ENCODE measurements at places on chromosomes 5 and 9. TPM values are rescaled to one million over a fixed set of nuclear protein-coding genes. Genes with fewer than 3 reads are reported as not detected.

GRCh38 chr9:21852754-21853153 lies 50.3 kb downstream of the MTAP start:
- no peak overlapping the region for H3K27ac ChIP-seq
- DNase-seq = no peak
- H3K4me3 ChIP-seq = no peak overlapping the region
- H3K36me3 ChIP-seq = peaks cover 26% of the 10 kb centered on the region
- no peaks in the 10 kb centered on the region for H3K4me1 ChIP-seq

CDK5RAP2 gene
- 47.4 TPM for total RNA-seq

DNA sequence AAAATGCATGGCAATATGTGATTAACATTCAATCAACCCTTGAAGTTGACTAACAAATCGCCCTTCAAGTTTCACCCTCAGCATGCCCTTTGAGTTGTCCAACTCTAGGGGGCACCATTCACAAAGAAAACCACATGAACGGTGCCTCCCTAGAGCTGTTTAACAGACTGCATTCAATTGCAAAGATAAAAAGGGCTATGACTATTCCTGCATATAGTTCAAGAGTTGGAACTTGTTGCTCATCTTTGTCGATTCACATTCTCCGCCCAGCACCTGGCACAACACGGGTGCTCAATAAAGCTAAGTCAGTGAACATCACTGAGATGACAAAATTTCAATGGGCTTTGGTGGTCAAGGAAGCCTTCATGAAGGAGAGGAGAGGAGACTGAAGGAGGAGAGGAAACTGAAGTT lies 69.6 kb upstream of the SLC30A5 start:
- H3K27ac ChIP-seq = no peak overlapping the region
- H3K4me3 ChIP-seq = no peak overlapping the region
- H3K36me3 ChIP-seq = no peaks in the 10 kb centered on the region

DNA sequence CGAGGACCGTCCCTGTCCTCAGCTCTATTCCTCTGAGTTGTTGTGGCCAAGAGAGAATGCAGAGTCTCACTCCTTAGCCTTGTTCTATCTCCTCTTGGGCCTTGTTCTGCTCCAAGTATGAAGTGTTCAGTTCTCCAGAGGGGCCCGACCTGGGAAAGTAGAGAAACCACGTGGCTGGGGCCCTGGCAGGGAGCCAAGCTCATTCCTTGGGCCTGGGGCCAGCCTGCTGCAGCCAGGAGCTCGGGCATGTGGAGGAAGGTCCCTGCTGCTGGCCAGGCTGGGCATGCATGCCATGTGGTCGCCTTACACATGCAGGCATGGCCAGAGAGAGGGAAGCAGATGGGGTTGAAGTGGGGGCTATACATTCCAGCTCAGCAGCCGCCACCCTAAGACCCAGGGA lies 60.7 kb downstream of the COL27A1 start:
- H3K4me3 ChIP-seq = no peak overlapping the region
- no peak overlapping the region for H3K27ac ChIP-seq
- H3K4me1 ChIP-seq = no peaks in the 10 kb centered on the region
- no peaks in the 10 kb centered on the region for H3K27me3 ChIP-seq
- H3K36me3 ChIP-seq = no peaks in the 10 kb centered on the region

GRCh38 chr5:160556846-160557245 lies 135.2 kb downstream of the PTTG1 start:
- H3K4me3 ChIP-seq = no peak overlapping the region
- H3K36me3 ChIP-seq = no peaks in the 10 kb centered on the region
- no peaks in the 10 kb centered on the region for H3K4me1 ChIP-seq
- DNase-seq = no peak
- no peaks in the 10 kb centered on the region for H3K27me3 ChIP-seq
- H3K27ac ChIP-seq = no peak overlapping the region

GRCh38 chr5:39376293-39376714 lies 12.0 kb upstream of the C9 start:
- peak; percentile 58 for DNase-seq
- H3K27me3 ChIP-seq = no peaks in the 10 kb centered on the region
- H3K4me1 ChIP-seq = no peaks in the 10 kb centered on the region
- H3K36me3 ChIP-seq = no peaks in the 10 kb centered on the region

GRCh38 chr5:159041444-159042198 lies 58.1 kb downstream of the EBF1 start:
- no peaks in the 10 kb centered on the region for H3K36me3 ChIP-seq
- no peak overlapping the region for H3K27ac ChIP-seq
- H3K4me3 ChIP-seq = no peak overlapping the region
- H3K27me3 ChIP-seq = 0 out of 2 replicates have a peak, but pooled peaks cover 4% of the 10 kb centered on the region
- no peak for DNase-seq

DNA sequence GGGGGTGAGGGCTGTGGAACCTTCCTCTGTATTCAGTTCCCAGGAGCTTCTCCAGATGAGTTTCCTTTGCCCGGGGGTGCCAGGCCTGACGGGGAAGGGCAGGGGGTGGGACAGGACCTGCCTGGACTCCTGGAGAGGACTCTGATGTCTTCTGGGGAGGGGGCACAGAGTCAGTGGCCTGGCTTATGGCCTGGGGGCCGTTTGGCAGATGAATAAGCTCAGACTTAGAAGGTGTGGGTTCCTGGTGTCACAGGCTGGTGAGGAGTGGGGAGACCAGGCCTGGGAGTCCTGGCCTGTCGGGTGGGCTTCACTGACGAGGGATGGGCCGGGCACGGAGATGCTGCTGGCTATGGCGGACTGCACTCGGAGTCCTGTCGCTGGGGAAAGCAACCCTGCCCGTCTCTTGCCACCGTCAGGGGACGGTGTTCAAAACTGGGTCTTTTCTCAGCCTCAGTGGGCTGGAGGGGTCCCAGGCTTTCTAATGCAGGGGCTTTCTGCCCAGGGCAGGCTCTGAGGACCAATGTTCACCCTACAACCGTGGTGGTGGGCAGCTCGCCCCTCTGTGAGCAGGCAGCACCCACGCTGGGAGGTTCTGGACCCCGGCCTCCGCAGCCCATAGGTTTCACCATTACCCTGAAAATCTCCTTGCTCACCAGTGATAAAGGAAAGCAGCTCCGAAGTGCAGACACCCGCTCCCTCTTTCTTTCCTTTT lies 16.2 kb downstream of the COL5A1 start:
- H3K27me3 ChIP-seq = no peaks in the 10 kb centered on the region
- H3K36me3 ChIP-seq = no peaks in the 10 kb centered on the region
- no peak overlapping the region for H3K27ac ChIP-seq
- DNase-seq = no peak

DNA sequence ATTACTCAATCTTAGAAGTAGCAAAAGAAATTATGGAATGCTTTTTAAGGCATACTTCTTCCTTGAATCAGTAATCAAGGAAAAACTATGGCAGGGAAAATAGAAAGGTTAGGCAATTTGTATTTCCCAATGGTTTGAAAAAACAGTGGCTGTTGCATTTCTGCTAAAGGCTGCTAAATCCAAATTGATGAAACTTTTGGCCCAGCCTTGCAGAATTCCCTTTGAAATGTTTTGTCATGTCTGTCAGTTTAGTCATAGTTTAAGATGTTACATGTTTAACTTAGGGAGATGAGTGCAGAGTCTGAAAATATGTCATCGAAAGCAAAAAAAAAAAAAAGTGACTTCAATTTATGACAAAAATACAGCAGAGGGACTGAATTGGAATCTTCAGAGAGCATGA lies 878.9 kb upstream of the WWC1 start:
- no peak for DNase-seq
- no peak overlapping the region for H3K27ac ChIP-seq

AGXT2 gene
- not detected for total RNA-seq

GRCh38 chr9:90972057-90972456 lies 170.4 kb downstream of the SYK start:
- H3K4me3 ChIP-seq = no peak overlapping the region
- H3K27me3 ChIP-seq = no peaks in the 10 kb centered on the region
- peaks cover 6% of the 10 kb centered on the region for H3K4me1 ChIP-seq
- no peak for DNase-seq

DNA sequence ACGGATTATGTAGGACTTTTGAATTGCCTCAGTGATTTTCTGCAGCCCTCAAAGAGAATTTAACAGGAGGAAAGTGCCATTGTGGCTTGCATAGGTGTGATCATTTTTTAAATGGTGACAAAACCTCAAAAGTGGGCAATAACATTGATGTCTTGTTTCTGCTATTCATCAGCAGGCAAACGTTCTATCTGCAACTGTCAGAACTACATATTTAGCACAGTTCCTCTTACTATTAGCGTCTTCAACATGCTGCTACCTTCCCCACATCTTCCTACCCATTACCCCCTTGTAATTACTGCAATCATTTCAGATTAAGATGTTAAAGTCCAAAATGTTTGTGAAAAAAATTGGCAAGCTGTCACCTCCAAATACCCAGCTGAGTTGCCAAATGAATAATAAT lies 254.6 kb downstream of the SMARCA2 start:
- no peak overlapping the region for H3K4me3 ChIP-seq
- no peaks in the 10 kb centered on the region for H3K36me3 ChIP-seq
- H3K27ac ChIP-seq = no peak overlapping the region
- no peaks in the 10 kb centered on the region for H3K4me1 ChIP-seq

DNA sequence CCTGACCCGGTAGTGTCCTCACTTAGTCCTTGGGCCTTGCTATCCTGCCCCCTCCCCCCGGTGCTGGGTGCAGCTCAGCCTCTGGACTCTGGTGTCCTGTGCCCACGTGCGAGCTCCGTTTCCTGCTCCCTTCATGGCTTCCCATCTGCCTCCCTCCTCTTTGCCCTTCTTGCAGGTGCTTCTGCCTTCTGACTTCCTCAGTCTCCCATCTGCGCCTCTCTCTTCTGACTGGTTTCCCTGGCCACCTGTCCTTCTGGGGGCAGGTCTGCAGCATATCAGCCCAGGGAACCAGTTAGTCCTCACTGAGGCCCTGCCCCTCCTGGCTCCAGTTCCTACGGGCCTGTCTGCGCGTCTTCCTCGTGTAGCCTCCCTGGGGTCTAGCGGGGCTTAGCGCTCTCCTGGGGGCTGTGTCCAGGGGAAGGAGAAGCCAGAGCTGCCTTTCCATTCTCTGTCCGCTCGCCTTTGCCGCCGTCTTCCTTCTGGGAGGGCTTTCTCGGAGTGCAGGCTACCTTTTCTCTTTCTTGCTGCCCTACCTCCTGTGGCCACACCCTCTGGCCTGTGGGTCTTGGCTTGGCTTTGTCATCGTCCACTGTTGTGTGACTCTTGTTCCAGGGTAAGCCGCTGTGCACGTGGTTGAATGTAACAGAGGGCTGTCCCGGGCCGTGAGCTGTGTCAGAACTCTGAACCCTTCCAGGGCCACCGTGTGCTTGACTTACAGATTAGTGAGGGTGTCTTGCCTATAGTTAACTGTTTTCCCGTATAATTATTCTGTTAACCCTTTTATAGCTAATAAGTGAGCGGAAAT lies 51.8 kb downstream of the EHMT1 start:
- peak overlapping the region; percentile 47 for H3K27ac ChIP-seq
- no peaks in the 10 kb centered on the region for H3K36me3 ChIP-seq
- H3K4me1 ChIP-seq = peaks cover 63% of the 10 kb centered on the region
- no peaks in the 10 kb centered on the region for H3K27me3 ChIP-seq
- no peak overlapping the region for H3K4me3 ChIP-seq

DNA sequence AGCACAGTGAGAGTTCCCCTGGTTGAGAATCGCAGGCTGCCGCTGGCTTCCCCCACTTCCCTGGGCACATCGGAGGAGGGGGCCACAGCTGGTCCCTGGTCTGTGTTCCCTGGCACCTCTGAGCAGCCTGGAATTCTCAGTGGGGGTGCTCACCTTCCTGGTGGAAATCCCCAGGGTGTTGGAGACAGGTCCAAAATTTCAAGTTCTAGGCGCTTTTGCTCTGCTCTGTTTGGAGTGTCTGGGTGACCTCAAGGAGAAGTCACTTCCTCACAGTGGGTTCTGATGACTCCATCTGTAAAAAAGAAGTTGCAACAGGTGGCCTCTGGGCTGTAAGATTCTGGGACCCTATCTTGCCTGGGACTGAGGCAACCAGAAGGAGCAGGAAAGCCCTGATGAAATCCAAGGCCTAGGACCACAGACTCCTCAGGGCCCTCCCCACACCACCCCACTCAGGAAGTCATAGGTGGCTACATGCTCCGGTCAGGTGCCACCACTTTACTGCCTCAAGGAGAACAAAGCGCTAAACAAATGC lies at the start of gene TRAF1:
Gene TRAF1 (minus strand): TSS at position 400 of the 532 bp plus-strand sequence. CDS start 721 bp downstream, outside the sequence.
- no peak within 1 kb of the TSS for H3K27ac ChIP-seq
- no peak within 1 kb of the TSS for H3K4me3 ChIP-seq
- H3K4me1 ChIP-seq = peaks cover 23% of the 10 kb centered on the region

DNA sequence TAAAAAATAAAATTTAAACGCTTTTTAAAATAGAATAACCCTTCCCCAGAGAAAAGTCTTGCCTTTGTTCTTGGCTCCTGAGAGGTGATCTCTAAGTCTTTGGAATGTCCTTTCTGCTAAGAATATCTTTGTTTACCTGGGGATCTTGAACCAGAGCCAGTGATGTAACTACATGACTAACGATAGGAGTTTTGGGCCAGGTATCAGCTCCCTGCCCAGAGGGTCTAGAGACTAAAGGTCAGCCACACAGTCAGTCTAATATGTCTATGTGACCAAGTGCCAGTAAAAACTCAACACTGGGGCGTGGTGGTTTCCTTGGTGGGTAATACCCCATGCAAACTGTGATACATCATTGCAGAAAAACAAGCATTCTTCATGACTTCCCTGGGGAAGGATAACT lies 1351.9 kb upstream of the C9orf72 start:
- no peaks in the 10 kb centered on the region for H3K27me3 ChIP-seq
- H3K27ac ChIP-seq = no peak overlapping the region
- DNase-seq = no peak
- H3K4me1 ChIP-seq = no peaks in the 10 kb centered on the region
- no peaks in the 10 kb centered on the region for H3K36me3 ChIP-seq

DNA sequence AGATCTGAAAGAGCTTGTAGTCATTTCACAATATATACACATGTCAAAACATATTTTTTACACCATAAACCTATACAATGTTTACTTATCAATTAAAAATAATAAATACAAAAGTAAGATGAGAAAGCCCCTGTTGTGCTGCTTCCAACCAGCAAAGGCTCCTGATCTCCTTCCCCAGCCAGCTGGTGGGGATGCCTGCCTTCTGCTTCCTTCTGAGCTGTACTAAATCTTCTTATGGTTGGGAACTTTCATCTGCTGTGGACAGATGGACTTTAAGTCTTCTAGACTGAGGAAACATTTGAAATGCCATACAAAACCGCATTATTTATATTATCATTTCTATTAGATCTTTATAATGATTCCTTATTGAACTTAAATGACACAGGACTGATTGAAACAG lies 745.3 kb upstream of the CHD1 start:
- H3K4me3 ChIP-seq = no peak overlapping the region
- no peaks in the 10 kb centered on the region for H3K36me3 ChIP-seq
- no peak for DNase-seq
- no peaks in the 10 kb centered on the region for H3K27me3 ChIP-seq
- H3K4me1 ChIP-seq = no peaks in the 10 kb centered on the region

DNA sequence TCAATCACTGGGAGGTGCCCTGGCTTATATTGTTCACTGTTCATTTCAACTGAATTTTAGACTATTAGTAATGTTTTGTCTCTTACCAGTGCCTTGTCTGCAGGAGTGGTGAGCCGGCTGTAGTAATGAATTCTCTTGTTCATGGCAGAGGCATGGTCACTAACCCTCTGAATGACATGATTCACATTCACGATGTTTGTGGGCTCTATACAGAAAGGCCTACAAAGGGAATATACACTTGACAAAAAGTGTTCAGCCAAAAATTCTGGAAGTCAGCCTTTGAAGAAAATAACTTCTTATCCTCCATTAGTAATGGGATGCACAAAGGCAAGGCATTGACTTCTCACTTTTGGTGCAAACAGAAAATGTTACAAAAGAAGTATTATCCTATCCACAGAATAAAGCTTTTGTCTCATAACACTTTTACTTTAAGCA lies 39.6 kb downstream of the SLC38A9 start:
- no peak for DNase-seq
- no peak overlapping the region for H3K27ac ChIP-seq

GRCh38 chr9:68548241-68548640 lies 7.6 kb upstream of the TMEM252 start:
- H3K27me3 ChIP-seq = no peaks in the 10 kb centered on the region
- H3K4me1 ChIP-seq = no peaks in the 10 kb centered on the region
- DNase-seq = no peak
- H3K27ac ChIP-seq = no peak overlapping the region

FOXB2 gene
- 0.22 TPM for total RNA-seq

Measured in H1 (cell line).